ENCODE measurements at places on chromosomes 7 and 10. TPM values are rescaled to one million over a fixed set of nuclear protein-coding genes. Genes with fewer than 3 reads are reported as not detected.

CALCR gene
- total RNA-seq, result not detected

PCBD1 gene
- total RNA-seq, result 31.7 TPM

FAM180A gene
- total RNA-seq, result not detected

MALRD1 gene
- not detected for total RNA-seq

YWHAG gene
- total RNA-seq, result 53.9 TPM

LRRC61 gene
- total RNA-seq, result 9.7 TPM

GPRIN2 gene
- 0.23 TPM for total RNA-seq

CPA5 gene
- total RNA-seq, result not detected

CDH23 gene
- total RNA-seq, result 0.21 TPM

LIPF gene
- total RNA-seq, result not detected

HTR5A gene
- not detected for total RNA-seq

ZCCHC24 gene
- total RNA-seq, result 4.3 TPM

ZNF775 gene
- 18.2 TPM for total RNA-seq

TMEM184A gene
- 1.7 TPM for total RNA-seq

NRP1 gene
- total RNA-seq, result 61.5 TPM

NPSR1 gene
- total RNA-seq, result not detected

CTTNBP2 gene
- total RNA-seq, result 3.6 TPM

FAM24B gene
- total RNA-seq, result 7.6 TPM

PLAC9 gene
- not detected for total RNA-seq

NME8 gene
- total RNA-seq, result not detected

H2BK1 gene
- total RNA-seq, result not detected

EGFR gene
- 58.2 TPM for total RNA-seq

Data from Daoy (cell line).